ENCODE measurements at places on chromosomes 5 and 9. TPM values are rescaled to one million over a fixed set of nuclear protein-coding genes. Genes with fewer than 3 reads are reported as not detected.

SVEP1 gene
- total RNA-seq, result 0.29 TPM

RMRP gene
- total RNA-seq, result 10,636 TPM

ZNF658 gene
- total RNA-seq, result 1.2 TPM

IRX4 gene
- total RNA-seq, result 0.72 TPM

CYSRT1 gene
- 0.17 TPM for total RNA-seq

ACOT12 gene
- total RNA-seq, result not detected

HARS1 gene
- total RNA-seq, result 123 TPM

PCDHGB6 gene
- 1.4 TPM for total RNA-seq

KLHL3 gene
- total RNA-seq, result 1.1 TPM

NUTM2F gene
- not detected for total RNA-seq

MLLT3 gene
- 29.3 TPM for total RNA-seq

CTSV gene
- total RNA-seq, result 9.6 TPM

CAMSAP1 gene
- total RNA-seq, result 35.9 TPM

- no peak for DNase-seq
Observed at GRCh38 chr5:140946578-140946977, 19.7 kb upstream of the PCDHAC2 start.

DNA sequence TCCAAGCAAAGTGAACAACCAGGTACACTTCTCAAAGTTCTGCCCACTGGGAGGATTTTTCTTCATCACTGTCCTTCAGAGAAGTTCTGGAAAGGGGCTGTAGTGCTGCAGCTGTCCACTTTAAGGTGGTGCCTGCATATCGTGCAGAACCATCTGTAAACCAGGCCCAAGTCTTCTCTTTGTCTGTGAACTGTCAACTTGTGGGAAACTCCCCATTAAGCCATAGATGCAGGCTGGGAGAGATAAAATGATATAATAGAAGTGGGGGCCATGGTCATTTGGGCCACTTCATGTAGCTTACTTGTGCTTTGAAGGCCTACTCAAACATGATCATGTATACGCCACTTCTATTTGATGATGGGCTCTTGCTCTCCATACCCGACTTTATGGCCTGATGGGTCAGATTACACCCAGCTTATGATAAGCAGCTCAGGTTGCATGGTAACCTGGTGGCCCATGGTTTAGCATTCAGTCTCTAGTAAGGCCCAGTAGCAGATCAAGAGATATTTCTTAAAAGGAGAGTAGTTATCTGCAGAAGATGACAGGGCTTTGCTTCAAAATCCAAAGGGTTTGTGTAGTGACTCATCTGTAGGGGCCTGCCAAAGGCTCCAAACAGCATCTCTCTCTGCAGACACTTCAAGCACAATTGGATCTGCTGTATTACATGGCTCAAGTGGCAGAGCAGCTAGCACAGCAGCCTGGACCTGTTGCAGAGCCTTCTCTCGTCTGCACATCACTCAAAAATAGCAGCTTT is 15.7 kb upstream of the BTF3 start:
- no peak for DNase-seq

DNA sequence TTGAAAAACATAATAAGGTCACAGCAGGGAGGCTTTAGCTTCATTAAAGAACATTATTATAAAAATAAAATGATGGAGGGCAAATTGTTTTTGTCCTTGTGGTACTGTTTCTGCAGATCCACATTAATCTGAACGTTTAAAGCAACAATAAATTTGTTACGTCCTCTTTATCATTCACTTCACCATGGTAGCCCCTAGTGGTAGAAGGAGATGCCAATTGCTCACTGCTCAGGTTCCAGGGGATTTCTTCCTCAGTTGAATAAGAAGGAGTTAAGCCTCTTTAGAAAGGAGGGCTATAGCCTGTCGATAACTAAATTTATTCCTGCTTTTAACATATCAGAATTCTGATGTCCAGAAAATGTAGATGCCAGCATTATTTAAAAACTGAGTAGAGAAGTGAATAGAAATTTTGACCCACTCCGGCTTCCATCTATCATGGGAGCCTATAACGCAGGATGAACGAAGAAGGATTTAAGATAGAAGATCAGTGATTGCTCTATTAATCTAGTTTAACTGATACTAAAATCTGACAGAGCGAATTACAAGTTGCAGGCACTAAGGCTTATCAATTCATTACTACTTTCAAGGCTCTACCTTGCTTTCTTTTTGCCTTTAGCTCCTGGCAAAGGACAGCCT is 692.3 kb downstream of the PTPRD start:
- DNase-seq, result no peak

DNA sequence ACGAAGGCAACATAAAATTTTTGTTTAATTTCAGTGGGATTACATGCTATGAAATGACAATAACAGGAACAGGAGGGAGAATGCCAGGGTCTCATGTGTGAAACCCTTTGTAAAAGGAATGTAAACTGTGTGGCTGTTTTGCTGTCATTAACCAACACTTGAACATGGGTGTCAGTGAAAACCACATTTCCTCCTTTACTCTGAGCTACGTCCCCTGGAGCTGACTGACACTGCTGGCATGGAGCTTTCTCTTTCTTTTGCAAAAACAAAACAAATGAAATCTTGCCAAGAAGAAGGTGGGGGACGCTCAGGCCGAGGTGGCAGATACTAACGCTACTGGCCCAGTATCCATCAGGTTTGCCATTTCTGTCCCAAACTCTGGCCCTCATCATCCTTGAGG is 121.4 kb downstream of the DMRT2 start:
- no peak for DNase-seq

DNA sequence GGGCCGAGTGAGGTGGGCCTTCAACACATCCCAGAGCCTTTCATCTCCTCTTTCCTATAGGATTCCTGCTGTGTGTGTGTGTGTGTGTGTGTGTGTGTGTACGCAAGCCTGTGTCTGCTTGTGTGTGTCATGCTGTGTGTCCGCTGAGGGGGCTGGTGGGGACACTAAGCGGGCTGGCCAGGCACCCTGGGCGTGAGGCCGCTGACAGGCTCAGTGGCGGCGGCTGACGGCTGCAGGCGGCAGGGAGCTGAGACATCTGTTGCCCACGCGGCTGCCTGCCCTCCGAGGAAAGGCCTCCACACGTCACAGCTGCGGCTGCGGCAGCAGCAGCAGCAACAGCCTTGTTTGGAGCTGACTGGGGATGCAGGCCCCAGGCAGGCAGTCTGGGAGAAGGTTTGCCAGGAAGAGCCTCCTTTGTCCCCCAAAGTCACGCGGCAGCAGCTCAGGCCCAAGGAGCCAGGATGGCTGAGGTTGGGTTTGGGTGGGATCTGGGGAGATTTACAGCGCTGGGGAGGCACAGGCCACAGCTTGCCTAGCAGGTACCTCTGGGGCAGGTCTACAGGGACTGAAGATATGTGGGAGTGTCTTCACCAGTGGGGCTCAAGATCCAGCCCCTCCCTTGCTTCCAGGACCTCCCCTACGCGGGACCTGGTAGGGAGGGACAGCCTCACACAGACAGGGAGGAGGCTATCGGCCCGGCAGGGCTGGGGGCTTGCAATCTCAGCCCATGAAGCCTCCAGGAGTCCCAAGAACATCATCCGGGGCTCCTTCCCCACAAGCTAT is 1.8 kb downstream of the PDLIM4 start:
- no peak for DNase-seq

- peak; percentile 25 for DNase-seq
Observed at GRCh38 chr9:123933440-123934212, 3.7 kb upstream of the DENND1A start.

GRCh38 chr5:123699571-123699970 is 187.6 kb downstream of the CSNK1G3 start:
- DNase-seq, result no peak

DNA sequence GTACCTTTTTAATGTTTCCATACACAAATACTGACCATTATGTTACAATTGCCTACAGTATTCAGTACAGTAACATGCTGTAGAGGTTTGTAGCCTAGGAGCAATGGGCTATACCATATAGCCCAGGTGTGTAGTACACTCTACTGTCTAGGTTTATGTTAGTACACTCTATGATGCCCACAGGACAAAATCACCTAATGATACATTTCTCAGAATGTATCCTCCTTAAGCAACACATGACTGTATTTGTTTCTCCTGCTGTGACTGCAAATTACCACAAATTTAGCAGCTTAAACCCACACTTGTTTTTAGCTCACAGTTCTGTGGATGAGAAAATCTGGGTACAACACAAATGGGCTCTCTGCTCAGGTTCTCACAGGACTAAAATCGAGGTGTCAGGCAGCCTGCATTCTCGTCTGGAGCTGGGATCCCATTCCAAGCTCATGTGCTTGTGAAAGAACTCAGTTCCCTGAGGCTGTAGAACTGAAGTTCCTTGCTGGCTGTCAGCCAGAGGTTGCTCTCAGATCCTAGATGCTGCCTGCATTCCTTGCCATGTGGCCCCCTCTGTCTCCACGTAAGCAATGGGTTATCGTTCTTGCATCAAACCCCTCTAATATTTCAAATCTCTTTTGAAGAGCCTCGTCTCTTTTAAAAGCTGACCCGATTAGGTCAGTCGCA is 38.6 kb upstream of the PIK3R1 start:
- DNase-seq, result no peak

- no peak for DNase-seq
Observed at GRCh38 chr5:137995077-137995748, 37.7 kb downstream of the FAM13B start.

GRCh38 chr5:40781843-40782409 is 16.2 kb downstream of the PRKAA1 start:
- no peak for DNase-seq

- no peak for DNase-seq
Observed at GRCh38 chr5:134873494-134873893, 677 bp upstream of the TXNDC15 start.

- no peak for DNase-seq
Observed at GRCh38 chr9:120757026-120757913, 35.9 kb downstream of the FBXW2 start.

DNA sequence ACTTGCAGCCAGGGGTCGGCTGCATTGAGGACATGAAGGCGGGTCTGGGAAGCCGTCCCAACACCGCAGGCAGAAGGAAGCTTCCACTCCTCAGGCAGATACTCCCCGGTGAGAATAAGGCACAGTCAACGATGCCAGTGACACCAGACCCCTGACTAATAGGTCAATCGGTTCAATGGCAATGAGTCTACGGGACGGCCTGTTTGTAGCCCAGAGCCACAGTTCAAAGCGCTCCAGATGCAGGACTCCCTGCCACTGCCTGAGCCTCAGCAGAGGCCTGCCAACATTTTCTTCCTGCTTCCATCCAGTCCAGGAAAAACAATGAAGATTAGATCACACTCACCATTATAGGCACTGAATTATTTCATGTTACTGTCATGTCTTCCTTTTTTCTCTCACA is 84.5 kb upstream of the SIMC1 start:
- no peak for DNase-seq

DNA sequence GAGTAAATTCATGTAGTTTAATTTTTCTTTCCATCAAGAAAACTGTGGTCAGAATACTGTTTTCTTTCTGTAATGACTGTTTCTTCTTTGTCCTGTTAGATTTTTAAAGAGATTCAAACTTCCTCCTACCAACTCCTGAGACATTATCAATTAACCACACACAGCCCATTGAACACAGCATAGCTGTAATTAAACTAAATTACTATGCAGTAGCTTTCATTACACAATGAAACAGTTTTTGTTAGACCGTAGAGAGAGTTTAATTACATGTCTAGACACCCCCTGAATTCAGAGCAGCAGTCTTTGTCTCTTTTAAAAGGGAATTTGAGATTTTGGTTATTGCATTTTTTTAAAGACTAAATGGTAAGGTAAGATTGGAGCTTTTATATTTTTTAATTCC is 77.5 kb downstream of the STARD4 start:
- no peak for DNase-seq

GRCh38 chr9:16267281-16268066 is 603.0 kb downstream of the BNC2 start:
- no peak for DNase-seq

DNA sequence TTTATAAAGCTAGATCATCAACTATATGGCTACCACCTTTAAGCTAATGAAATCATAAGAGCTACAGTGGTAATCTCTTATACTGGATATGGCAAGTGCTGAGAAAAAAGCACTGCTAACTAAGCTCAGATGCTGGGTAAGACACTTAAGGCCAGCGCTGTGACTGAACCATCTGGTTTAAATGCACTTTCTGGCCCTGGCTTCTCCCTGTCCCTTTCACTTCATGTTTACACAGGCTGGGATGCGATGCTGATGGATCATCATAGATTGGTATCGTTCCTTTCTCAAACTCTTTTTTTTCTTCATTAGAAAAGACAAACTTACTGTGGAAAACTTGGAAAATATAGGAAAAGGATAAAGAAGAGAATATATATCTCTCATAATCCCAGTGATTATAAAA is 52.3 kb downstream of the KIF24 start:
- no peak for DNase-seq
